ENCODE measurements at places on chromosomes 7 and 10.
A peak's percentile ranks its signal among the peaks of the same experiment; 100 is the strongest.

DNA sequence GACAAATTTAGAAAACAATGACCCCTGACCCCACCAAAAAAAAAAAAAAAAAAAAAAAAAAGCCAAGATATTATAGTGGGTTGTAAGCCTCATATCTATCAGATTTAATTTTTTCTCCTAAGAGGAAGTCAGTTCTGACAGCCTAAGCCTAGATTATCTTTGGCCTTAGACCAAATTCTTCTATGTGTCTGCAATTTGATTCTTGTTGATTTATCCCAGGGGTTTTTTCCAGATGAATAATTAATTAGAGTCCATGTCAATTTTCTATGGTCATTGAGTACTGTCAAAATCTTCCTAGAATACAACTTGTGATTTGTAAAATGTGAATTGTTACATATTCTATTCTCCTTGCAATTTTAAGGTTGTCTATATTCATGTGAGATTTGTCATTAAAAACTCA lies 151.6 kb upstream of the CACNA2D1 start:
- peak; percentile 56 for DNase-seq

GRCh38 chr10:124150807-124151417 lies 57.5 kb upstream of the CHST15 start:
- DNase-seq, result no peak

DNA sequence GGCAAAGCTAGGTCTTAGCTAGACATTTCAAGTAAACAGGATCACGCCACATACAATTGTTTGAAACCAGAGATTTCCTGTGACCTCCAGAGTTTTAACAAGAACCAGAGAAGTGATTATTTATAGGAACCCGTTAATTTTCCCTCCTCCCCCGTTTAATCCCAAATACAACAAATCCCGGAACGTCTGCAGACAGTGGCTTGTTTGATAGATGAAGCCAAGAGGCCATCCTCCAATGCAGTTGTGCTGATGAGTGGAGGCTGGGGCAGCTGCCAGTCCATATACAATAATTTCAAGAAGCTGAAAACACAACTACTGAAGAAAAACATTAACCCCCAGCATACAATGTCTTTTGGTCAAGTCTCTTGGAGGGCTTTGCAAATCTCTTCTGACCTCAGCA lies 971.6 kb upstream of the ZNF722 start:
- DNase-seq, result no peak

- no peak for DNase-seq
Observed at GRCh38 chr10:118042827-118043242, 3.9 kb downstream of the RAB11FIP2 start.
